T-helper 22 cell (primary cell): ENCODE measurements at places on chromosomes 7 and 10.

DNA sequence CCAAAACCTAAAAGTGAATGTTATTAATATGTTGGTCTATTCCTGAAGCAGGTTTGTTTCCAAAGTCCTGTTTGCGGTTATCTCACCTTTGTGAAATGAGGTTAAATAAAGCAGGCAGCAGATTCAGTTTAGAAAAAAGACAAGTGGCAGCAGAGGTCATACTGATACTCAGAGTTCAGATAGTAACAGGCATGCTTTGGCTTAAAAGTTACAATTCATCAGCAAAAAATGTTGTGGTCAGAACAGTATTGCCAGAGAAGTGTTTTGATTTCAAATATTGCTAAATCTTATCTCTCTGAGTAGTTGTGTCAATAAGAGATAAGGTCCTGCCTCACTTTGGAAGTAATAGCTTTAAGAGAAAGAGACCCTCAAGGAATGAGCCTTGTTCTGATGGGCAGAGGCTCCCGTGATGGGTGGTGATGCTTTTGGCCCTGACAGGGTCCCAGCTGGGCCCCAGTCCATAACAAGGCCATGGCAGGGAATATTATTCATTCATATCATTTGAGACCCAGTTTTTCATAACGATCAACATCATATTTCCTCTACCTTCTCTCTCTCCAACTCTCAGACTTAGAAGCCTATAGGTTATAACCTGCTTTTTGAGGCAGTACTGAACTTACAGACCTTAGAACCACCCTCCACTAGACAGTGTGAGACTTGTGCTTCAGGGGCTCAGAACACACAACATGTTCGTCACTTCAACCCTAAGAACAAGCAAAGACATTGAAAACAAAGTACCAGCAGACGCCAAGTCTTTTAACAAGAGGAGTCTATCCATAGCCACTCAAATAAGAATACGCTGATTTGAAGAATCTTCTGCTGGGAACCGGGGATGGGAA lies 58.5 kb upstream of the AHR start:
- DNase-seq, result no peak

DNA sequence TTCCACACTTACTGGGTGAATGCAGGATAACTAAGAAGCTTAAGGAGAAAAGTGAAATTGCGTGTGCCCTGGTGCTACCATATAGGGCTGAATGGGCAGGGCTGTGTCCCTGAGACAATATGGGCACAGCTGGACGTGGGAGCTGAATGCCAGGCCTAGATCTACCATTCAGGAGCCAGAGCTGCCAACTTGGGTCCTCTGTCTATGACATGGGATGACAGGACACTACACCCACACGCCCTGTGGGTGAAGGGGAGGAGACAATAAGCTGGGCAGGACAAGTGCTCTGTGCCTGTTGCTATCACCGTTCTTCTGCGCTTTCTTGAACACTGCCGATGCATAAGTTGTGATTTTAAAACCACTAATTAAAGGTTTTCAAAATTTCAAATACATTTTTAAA lies 293.9 kb downstream of the TNS3 start:
- DNase-seq, result no peak

DNA sequence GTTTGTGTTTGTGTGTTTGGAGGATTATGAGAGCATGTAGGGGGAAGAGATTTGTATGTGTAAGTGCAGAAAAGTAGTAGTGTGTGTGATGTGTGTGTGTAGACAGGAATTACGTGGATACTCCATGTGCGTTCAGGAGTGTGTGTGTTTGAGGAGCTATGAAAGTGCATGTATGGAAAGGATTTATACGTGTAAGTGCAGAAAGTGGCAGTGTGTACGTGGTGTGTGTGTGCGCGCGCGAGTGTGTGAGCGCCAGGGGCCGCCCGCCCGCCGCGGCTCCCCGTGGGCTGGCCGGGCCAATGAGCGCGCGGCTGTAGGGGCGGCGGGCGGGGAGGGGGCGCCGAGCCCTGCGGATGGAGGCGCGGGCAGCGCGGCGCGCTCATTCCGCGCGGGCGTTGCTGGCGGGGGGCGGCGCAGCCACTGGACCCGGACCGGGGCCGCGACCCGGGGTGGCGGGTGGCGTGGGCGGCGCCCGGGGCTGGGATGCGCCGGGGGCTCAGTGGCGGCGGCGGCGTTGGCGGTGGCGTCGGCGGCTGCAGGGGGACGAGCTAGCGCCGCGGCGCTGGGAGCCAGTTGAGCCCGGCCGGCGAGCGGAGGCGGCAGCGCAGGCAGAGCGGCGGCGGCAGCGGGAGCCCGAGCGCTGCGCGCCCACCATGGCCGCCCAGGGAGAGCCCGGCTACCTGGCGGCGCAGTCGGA lies at the start of gene BICC1:
Gene BICC1 (plus strand): TSS at position 382 of the 697 bp plus-strand sequence. CDS start 272 bp downstream, at position 654.
- no peak for DNase-seq

GRCh38 chr10:58818900-58819299 lies 306.2 kb downstream of the BICC1 start:
- DNase-seq, result no peak

DNA sequence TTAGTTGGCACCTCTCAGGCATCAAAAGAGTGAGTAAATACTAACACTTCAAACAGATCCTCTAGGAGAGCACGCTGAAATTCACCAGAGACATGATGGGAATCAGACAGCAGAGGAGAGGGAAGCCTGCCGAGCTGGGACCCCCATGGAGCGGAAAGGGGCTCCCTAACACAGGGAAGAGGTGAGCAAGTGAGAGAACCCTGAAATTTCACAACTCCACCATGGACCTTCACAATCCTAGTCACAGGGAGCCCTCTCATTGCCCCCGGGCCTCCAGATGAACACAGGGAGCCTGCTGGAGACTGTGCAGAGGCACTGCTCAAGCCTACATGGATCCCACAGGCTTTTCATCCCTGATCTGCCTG lies 59.2 kb upstream of the ANTXRL start:
- DNase-seq, result no peak

DNA sequence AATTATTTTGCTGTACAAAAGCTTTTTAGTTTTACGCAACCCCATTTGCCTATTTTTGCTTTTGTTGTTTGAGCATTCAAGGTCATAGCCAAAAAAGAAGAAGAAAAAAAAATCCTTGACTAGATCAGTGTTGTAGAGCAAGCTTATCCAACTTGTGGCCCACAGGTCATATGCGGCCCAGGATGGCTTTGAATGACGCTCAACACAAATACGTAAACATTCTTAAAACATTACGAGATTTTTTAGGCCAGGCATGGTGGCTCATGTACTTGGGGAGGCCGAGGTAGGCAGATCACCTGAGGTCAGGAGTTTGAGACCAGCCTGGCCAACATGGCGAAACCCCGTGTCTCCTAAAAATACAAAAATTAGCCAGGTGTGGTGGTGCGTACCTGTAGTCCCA lies 8.1 kb upstream of the MALSU1 start:
- DNase-seq, result no peak

GRCh38 chr10:97778452-97779302 lies 6.9 kb upstream of the SFRP5 start:
- DNase-seq, result no peak

DNA sequence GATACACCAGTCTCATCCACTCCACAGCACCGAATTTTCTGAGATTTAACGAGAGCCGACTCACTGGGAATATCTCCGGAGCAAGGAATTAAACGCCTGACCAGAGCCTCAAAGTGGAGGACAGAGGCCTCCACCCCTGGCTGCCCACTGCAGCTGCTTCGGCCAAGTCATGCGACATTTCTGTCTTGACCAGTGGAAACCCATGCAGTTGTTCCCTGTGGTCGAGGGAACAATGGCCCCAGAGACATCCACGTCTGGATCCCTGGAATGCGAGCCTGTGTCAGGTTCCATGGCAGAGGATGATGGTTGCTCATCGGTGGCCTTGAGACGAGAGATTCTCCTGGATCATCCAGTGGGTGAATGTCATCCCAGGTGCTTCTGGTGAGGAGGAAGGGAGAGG lies 65.7 kb upstream of the INSIG1 start:
- no peak for DNase-seq

DNA sequence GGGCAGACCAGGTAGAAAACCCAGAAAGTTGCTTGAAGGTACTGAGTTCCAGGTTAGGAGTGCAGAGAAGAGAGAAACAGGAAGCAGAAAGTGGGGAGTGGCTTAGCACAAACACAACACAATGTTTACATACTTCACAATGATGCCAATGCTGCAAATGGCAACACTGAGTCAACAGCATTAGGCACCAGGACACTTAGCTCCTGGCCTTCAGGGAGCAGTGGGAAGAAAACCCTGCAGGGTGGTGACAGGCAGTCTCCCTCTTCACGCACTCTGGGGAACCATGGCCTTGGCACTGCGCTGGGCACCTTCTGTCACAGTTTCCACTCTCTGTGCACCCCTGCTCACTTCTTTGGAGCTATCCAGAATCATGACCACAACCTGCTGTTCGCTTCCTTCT lies 7.3 kb downstream of the ICA1 start:
- DNase-seq, result no peak

- no peak for DNase-seq
Measured at GRCh38 chr7:150377196-150377595, 1.9 kb upstream of the ZNF775 start.

- DNase-seq, result no peak
Measured at GRCh38 chr10:17196045-17196444, 5.4 kb downstream of the TRDMT1 start.

DNA sequence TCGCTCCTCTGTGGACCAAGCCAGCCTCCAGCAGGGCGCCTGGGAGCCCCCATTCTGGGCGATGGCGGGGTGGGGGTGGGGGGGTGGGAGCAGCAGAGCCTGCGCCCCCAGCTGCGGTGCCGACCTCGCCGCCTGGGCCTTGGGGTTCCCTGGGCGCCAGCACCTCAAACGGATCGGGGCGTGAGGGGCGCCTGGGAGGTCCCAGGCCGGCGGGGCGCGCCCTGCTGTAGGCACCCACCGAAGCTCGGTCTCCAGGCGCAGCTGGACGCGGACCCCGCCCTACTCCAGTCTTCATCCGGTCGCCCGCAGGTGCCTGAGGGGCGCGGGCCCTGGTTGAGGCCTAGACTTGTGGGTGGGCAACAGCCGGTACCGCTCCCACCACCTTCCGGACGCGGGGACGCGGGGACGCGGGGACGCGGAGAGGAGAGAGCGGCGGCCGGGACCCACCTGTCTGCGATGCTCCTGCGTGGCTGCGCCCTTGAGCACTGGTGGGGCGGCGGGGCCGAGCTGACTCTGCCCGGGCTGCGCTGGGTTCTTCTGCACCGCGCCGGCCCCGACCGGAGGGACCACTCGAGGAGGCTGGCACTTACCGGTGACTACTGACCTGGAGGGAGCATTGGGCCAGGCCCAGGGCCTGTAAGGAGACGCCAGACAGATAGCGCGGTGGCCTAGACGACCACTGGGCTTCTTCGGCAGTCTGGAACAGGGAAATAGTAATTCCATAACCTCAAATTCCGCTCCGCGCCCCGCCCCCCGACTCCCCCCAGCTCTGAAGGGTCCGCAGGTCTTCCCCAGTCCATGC lies 5.5 kb upstream of the KCP start:
- no peak for DNase-seq

DNA sequence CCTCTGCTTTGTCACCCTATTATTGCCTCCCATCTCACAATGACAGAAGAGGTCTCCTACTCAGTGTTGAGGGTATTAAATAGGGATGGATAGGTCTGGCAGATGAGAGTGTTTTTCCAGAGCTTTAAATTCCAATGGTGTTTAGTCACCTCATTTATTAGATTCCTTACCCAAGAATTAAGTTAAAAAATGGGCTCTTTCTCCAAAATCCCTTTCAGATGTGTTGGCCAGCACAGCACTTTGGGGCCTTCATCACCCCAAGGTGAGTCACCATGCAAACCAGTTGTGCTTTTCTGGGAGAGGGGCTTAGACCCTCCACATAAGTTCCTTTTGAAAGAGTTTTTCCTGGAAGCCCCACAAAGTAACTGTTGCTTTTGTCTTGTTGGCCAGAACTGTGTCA lies 78.4 kb downstream of the CYP26A1 start:
- no peak for DNase-seq

DNA sequence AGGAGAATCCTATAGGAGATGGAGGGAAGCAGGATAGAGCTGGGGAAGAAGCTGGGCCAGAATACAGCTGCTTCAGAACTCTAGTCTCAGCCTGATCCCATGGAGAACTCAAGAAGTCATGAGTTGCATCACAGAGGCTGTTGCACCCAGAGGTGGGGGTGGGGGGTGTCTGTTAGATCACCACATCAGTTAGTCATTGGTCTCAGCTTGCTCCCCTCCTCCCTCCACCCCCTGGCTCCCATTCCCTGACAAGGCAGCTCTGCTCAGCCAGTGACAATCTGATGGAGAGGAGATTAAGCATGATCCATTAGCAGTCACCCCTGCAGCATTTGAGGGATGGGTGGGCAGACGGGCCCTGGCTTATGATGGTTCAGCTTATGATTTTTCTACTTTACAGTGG lies 58.4 kb upstream of the FGL2 start:
- DNase-seq, result no peak

DNA sequence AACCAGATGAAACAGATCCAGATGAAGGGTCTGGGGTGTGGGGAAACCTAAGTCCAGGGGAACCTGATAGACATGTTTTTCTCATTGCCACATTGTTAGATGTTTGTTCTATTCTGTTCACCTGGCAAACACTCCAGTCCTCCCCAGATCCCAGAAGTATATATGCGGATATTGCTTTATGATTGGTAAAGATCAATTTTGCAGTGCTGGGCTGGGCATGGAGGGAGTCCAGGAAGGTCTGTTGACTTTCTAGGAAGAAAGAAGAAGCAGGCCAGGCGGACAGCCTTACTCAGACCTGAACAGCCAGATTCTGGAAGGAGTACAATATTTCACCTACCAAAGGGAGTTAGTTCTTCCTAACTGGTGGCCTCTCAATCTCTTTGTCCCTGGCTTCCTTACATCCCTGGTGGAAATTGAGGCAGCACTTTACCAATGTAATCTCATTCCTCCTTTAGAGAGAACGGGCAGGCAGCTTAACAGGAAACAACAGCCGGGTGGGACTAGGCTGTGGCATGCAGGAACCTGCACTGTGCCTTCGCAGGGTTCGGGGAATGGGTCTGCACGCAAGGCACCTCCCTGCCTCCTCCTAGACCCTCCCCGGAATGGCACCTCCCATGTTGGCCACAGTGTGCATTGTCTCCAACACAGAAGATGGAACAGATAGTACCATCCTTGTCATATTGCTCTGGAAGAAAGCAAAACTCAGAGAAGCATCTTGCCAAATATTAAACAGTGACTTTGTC lies 930 bp downstream of the GIMAP6 start:
- peak; percentile 6 for DNase-seq

GRCh38 chr7:7695111-7695817 lies 23.1 kb downstream of the RPA3 start:
- DNase-seq, result no peak

- no peak for DNase-seq
Measured at GRCh38 chr7:126026421-126027088, 1096.9 kb upstream of the POT1 start.

DNA sequence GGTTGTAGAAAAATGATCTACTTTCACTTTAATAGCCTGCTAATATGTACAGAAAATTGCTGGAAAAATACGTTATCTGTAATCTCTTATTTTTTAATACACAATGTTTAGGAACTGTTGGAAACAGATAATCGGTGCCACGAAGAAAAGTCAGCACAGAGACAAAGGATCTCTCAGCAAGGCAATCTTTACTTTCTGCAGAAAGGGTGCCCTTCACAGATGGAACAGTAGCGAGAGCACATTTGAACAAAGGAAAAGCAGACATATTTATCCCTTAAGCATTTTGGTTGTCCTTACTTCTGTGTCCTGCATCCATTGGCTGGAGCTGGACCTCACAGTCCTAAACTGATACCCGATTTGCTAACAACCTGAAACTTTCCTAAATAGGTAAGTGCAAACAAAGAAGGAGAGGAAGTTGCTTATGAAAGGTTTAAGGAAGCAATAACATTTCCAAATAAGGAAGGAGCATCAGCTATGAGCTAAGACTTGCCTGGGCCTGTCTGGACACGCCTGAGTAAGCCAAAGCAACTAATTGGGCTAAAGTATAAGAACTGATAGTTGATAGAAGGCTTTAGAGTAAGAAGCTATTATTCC lies 640.0 kb downstream of the SH2D4B start:
- DNase-seq, result no peak
